ENCODE measurements at places on chromosomes 11 and 22.

- no peak for DNase-seq
Measured at GRCh38 chr22:24095826-24096757, 85.0 kb downstream of the CABIN1 start.

DNA sequence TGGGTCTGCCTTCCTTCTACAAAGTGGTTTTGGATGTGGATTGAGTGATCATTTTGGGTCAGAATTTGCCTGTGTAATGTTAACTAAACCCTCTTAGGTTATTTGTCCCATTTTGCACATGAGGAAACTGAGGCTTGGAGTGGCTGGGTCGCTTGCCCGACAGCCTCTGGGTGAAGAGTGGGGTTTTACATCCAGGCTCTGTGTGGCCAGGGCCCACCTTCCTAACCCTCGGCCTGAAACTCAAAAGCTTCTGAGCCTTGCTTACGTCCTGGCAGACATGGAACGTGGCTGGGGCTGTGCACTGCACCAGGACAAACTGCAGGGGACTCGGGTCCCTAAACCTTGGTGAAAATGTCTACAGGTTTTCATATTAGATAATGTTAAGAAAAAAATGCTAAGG, 542.4 kb downstream of the TBC1D22A start:
- no peak for DNase-seq

DNA sequence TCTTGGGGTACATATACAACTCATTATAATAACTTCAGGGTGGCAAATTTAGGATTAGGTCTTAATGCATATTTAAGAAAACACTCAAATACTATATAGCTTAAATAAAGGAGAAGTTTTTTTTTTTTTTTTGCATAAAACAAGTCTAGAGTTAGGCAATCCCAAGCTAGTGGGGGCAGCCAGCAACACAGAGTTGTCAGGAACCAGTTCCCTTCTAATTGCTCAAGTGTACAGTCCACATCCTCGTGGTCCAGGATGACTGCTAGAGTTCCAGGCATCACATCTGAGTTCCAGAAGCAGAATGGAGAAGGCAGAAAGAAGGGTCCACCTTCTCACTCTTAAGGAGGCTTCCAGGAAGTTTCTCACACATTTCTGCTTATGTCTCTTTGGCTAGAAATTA, 261.9 kb upstream of the PLET1 start:
- DNase-seq: no peak

- no peak for DNase-seq
Measured at GRCh38 chr11:64720640-64721358, 2.2 kb downstream of the NRXN2 start.

DNA sequence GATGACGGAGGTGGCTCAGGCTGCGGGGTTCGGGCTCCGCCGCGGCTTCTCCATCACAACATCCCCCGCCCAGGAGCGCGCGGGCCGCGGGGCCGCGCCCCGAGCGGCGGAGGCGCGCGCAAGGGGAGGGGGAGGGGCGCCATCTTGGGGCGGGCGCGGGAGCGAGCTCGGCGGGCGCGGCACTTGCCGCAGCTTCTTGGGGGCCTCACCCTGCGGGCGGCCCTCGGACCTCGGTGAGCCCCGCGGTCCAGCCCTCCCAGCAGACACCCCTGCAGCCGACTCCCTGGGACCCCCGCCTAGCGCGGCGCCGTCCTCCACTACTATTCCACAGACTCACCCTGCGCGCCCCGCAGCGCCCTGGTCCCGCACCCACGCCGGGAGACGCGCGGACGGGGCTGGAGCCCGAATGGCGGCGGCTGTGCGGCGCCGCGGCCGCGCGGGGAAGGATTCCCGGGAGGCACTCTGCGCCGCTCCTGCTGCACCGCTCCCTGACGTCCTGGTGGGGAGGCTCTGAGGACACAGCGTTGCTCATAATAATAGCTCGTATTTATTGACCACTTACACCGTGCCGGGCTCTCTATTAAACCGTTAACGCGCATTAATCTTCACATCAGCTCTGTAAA, at the start of gene APBB1:
APBB1 (minus strand) TSS at position 86 of the 623 bp plus-strand sequence. CDS start 7,747 bp downstream, outside the sequence.
- DNase-seq: peak; percentile 40

DNA sequence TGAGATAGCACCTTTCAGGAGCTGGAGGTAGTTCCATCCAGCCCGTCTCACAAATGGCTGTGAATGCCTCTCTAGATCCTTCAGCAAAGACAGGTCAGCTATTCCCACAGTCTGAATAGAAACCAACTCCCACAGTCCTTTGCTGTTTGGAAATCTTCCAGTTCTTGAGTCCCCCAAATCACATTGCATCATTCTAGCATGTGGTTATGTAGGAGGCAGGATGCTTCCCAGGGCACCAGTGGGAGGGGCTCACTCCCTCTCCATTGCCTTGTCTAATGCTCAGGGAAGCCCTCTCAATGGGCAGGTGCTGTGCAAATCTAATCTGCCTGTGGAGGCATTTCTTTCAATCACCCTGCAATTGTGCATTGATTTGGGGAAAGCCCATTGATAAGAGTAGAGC, 14.6 kb downstream of the NAV2 start:
- DNase-seq: peak; percentile 14

DNA sequence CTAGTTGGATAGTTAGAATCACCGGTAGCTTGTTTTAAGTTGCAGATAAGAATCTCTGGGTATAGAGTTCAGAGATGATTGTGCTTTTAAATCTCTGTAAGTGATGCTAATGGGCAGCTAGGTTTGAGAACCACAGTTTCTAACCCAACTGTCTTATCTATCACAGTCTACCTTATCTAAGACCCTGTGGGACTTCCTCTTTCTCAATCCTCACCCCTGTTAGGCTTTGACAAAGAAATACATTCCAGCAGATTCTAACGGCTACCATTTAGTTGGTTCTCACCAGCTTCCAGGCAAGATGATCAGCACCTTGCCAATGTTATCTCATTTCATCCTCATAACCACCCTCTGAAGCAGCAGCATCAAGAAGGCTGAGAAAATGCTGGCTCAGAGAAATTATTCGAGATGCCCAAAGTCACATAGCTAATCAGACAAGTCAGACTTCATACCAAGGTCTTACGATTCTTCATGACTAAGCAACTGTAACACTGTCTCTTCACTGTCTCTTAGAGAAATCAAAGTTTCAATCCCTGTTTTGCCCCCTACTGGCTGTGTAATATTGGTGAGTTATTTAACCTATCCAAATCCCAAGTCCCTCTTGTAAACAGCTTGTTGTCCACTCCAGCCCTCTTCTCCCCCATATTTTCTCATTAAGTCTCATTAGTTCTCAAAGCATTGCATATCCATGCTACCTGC, 192.4 kb upstream of the API5 start:
- no peak for DNase-seq

- no peak for DNase-seq
Measured at GRCh38 chr11:125287491-125288210, 123.1 kb downstream of the PKNOX2 start.

DNA sequence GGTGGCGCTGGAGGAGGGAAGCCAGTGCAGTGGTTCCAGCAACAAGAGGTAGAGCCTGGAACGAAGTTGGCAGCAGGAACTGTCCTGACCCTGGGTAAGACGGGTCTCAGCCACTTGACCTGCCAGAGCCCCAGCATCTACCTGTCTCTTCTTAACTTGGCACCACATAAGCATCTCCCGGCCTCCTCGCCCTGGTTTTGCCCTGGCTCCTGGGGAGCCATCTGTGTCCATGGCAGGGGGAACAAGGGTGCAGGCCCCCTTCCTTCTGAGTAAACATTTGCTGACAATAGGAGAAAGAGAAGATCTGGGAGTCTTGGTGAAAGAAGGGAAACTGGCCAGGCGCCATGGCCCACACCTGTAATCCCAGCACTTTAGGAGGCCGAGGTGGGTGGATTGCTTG, 12.8 kb downstream of the P2RY2 start:
- no peak for DNase-seq

GRCh38 chr11:126544108-126545056, 188.9 kb downstream of the ST3GAL4 start:
- no peak for DNase-seq

DNA sequence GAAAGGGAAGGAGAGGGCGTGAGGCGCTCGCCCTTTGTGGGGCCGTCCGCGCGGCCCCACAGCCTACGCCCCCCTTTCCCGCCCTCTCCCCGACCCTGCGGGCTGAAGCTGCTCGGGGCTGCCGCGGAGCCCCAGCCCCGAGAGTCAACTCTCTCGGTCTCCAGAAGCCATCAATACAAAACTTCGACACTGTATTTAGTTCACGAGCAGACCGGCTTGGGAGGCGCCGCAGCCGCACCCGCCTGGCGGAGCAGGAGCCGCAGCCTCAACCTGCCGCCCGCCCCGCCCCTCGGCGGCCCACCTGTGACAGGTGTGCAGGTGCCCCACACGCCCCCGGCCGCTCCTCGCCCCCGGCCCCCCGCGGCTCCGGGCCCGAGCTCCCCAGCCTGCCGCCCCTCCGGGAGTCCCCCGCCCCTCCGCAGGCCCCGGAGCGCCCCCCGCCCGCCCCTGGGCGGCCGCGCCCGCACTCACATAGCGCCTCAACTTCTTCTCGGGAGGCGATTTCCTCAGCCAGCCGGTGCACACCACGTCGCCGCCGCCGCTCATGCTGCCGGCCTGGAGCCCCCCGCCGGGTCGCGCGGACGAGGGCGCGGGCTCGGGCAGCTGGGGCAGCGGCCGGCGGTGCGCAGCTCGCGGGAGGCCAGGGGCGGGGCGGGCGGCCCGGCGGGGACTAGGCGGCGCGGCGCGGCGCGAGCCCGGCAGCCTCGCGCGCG, at the start of gene GAB2:
GAB2 (minus strand) TSS at position 646 of the 713 bp plus-strand sequence; CDS start at position 546, 100 bp downstream.
- DNase-seq: no peak

DNA sequence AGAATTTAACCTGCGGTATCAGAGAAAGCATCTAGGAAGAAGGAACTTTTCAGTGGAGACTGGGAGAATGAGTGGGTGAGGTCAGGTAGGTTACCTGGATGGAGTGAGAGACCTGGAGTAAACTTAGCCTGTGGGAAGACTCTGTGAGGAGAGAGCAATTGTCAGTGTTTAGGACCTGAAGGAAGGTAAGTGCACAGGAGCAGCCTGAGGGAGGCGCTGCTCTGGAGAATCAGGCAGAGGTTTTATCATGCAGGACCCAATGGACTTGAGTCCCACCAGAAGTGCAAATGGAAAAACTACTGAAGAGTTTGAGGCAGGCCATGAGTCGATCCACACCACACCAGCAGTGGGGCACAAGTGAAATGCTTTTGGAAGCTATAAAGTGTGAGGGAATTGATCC, 10.6 kb upstream of the IFTAP start:
- DNase-seq: no peak

DNA sequence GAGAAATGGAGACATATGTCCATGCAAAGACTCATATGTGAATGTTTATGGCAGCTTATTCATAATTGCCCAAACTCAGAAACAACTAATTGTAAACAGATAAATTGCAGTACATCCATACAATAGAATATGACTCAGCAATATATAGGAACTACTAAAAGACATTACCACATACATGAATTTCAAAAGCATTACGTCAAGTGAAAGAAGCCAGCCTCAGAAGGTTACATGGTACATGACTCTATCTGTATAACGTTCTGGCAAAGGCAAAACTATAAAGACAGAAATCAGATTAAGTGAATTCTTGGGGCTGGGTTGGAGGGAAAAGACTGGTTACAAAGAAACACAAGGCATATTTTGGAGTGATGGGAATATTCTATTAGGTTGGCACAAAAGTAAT, 7.2 kb downstream of the KCTD21 start:
- DNase-seq: no peak

- DNase-seq: no peak
Measured at GRCh38 chr11:134658481-134659225, 246.6 kb upstream of the B3GAT1 start.

GRCh38 chr11:118156531-118157185, 4.0 kb upstream of the SCN4B start:
- peak; percentile 22 for DNase-seq

- DNase-seq: peak; percentile 20
Measured at GRCh38 chr22:43658823-43659222, 153.3 kb downstream of the EFCAB6 start.

- no peak for DNase-seq
Measured at GRCh38 chr22:32208681-32209080, 3.8 kb upstream of the RFPL2 start.

DNA sequence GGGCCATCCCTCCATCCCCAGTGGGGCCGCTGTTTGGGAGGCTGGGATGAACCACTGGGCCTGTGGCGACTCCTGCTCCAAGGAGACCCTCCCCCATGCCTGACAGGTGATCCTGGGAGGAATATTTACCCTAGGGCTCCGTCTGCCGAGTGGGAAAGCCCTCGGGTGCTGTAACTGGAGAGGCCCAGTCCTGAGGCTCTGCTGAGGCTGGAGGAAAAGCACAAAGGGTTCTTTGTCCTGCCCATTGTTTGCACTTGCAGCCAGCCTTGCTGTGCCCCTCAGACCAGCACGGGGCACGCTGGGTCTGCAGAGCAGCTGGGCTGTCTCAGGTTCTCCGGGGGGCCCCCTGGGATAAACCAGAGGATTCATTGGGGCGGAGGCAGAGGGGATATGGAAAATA, 321.1 kb downstream of the MN1 start:
- peak; percentile 13 for DNase-seq

DNA sequence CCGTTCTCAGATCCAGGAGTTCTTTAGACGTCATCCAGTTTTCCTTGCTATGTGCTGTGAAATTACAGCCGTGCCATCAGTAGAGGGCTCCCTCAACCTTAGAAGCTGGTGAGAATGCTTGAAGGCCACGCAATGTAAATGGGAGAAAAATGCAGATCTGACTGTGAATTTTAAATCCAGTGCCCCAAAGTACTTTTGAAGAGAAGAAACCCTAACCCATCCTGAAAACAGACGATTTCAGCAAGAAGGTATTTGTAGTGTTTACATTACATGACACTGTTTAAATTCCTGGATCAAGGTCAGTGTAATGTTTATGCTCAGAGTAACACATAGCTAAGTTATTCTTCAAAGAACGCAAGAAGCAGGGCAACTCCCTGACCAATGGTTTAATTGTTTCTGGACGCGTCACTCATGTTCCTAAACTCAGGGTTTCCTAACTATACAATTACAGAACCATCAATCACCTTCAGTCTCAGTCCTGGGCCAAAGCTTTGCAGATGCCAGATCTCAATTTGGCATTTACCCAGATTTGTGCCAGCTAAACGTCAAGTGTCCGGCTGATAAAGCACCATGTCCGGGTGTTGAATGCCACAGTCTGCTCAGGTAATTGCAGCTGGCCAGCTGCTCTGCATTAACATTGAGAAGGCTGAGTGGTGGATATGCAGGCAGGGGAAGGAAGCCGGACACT, 38.2 kb downstream of the ADAMTS8 start:
- DNase-seq: no peak

GRCh38 chr11:126719740-126720139, 280.8 kb downstream of the KIRREL3 start:
- DNase-seq: no peak

DNA sequence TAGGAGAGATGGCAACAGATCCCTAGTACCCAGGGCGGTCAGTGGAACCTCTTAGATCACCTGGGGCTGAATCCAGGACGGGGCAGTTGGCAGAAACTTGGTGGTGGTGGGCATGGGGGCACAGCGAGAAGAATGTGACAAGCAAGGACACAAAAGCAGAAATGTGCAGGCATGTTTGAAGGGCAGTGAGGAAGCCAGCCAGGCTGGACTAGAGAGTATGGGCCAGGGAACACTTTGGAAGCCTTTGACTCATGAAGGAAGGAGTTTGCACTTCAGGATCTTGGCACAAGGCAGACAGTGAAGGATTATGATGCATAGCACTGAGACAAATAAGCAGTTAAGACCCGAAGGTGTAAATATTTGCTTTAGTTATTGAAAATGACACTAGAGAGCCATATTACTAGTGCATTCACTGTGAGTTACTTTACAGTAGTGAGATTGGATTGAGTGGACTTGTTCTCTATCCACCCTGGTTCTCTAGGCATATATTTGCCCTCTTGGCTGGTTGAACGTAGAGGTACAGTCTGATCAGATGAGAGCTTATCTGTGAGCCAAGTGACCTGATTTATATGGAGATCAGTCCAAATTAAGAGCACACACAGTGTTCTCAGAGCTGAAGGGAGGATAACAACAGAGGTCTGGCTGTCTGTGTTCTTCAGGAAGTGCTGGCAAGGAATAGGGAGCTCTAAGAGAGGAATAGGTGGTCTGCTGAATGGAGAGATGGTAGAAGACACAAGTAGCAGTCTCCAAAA, 210.4 kb downstream of the SNX19 start:
- no peak for DNase-seq

All from NCI-H2107 (cell line).